ENCODE measurements at places on chromosomes 6 and 20.
A peak's percentile ranks its signal among the peaks of the same experiment; 100 is the strongest.

DNA sequence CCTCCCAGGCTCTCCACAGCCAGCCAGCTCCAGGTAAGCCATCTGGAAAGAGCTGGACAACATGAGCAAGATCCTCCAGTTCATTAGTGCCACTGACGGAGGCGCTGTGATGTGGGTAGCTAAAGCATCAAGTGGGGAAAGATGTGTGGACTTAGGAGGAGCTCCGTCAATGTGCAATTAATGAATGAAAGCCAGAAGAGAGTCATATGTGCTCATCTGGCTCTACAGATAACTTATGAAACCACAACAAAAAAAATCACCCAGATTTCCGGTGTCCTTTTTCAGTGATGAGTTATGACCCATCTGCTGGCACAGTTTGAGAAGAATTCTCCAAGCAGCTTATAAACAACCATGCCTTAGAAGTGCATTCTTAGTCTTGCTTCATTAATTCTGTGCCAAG is 311.7 kb upstream of the PLCB4 start:
- peak; percentile 72 for DNase-seq

DNA sequence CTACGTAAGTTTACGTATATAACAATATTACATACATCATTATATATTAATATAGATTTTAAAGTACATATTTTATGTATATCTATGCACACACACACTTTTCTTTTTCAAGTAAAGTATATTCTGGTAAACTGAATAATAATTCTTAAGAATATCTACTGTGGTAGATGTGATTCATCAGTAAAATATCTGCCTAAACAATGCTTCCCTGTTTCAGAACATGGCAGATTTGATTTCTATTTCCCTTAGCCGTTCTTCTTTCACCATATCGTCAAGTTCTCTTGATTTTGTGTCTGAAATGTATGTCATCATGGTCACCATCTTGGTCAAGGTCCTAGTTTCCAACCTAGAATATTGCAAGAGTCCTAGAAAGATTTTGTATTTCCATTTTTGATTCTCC is 195.6 kb downstream of the HDGFL1 start:
- no peak for DNase-seq

- DNase-seq = no peak
These were observed 7.9 kb upstream of the MYT1 start for GRCh38 chr20:64156136-64156885.

GRCh38 chr6:161631676-161632194 is 357.9 kb upstream of the AGPAT4 start:
- peak; percentile 96 for DNase-seq

DNA sequence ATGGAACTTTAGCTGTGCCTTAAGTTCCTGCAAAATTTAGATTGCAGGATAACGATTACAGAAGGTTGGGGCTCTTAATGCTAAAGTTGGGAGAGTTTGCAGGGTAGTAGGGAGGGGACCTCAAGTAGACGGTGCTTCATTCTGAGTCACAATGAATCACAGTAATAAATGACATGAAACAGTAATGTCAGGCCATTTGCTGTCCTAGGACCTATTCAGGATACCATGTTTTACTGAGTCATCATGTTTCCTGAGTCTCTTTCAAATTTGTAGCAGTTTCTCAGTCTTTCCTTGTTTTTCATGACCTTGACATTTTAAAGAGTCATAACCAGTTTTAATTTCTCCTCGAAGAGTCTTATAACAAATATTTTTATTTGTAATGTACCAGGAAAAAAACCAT is 406.9 kb upstream of the MAP3K7 start:
- no peak for DNase-seq

DNA sequence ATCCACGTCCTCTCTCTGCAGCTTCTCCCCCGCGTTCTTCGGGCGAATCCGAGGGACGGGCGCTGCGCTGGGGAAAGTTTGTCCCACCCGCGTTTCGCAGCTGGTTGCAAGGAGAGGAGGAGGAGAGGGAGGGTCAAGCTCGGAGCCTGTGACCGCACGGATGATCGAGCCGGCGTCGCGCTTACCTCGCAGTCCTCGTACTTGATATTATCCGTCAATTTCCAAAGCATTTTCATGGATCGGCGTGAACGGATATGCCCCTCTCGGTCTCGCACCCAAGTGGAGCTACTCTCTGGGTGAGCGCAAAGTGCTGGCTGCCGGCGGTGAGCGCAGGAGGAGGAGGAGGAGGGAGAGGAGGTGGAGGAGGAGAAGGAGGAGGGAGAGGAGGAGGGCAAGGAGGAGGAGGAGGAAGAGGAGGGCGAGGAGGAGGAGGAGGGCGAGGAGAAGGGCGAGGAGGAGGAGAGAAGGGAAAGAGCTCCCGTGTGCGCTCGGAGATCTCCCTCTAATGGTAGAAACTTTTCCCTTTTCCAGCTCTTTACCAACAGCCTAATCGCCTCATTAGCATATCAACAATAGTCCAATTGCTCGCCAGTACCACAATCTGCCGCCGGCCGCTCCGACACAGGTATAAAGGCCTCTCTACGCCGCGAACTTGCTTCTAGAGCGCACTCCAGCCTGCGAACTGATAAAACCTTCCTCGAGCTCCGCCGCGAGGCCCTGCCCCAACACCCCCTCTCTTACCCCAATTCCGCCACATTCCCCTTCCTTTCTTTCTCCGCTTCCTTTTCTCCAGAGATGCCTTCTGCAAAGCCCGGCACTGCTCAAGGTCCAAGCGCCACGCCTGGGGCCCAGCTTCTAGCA is at the start of gene TFAP2A:
TSS of gene TFAP2A (minus strand) at position 319 of the 861 bp plus-strand sequence. CDS start at position 236, 83 bp downstream.
- no peak for DNase-seq

- DNase-seq = no peak
These were observed 47.6 kb upstream of the RBM24 start for GRCh38 chr6:17233531-17233930.

GRCh38 chr20:32017711-32018251 is 7.5 kb downstream of the CCM2L start:
- no peak for DNase-seq

Measured in fibroblast of skin of left biceps (primary cell).